ENCODE measurements at places on chromosomes 3 and 15.

DNA sequence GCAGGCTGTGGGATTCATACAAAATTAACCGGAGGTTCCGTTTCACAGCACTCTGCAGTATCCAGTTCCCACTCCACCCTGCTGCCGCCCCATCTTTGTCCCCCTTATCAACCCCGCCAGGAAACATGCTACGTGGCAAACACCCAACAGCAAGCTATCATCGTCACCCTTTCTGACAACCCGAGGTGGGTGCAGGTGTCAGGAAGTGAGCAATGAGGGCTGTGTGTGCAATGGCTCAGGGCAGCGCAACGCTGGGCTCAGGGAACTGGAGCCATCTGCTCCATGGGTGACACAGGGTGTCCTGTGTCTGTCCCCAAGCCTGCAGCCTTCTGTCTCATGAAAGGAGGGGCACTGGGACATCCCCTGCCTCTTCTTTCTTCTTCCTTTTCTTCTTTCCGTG is 60.9 kb downstream of the ATP2B2 start:
- DNase-seq = peak; percentile 19

- DNase-seq = peak; percentile 81
Observed at GRCh38 chr3:49158103-49158709, 7.9 kb downstream of the CCDC71 start.

GRCh38 chr3:95905182-95905581 is 909.2 kb upstream of the EPHA6 start:
- DNase-seq = no peak

DNA sequence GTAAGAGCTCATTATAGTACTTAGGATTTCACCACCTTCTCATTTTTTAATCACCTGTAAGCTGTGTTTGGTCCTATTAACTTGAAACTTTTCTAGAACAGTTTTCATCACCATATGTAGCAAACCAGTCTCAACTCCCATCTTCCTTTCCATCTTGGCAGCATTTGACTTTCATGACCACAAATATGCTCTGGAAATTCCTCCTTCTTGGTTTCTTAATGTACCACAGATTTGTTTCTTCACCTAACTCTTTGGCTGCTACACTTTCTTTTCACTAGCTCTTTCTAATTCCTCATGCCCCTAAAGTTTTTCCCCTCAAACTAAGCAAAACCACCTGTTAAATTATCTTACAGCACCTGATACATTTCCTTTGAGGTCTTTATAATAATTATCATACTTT is 13.2 kb upstream of the NMB start:
- no peak for DNase-seq

GRCh38 chr3:126858887-126859286 is 124.0 kb upstream of the PLXNA1 start:
- peak; percentile 14 for DNase-seq

GRCh38 chr15:33153548-33153947 is 41.0 kb downstream of the FMN1 start:
- DNase-seq = no peak

DNA sequence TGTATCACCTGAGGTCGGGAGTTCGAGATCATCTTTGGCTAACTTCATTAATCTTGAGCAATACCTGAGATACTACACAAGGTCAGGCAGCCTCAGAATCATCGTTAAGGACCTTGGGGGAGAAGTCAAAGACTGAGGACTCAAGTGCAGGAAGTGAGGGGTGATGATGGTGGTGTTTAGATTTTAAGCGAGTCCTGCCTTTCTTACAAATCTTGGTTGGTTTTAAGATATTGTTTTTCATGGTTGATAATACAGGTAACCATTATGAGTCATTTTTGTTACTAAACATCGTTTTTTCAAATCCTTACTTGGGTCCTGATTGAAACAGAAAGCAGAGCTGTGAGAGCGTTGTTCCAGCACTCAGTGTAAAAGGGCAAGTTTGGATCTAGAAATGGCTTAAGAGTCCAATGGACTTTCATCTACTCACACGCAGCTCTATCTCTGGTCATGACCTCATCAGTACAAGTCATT is 4.1 kb downstream of the RASGRP1 start:
- DNase-seq = peak; percentile 66

- DNase-seq = no peak
Observed at GRCh38 chr3:20137647-20138046, 48.4 kb downstream of the SGO1 start.

GRCh38 chr3:45817831-45818522 is 21.6 kb upstream of the SLC6A20 start:
- no peak for DNase-seq

GRCh38 chr3:9130345-9131305 is 118.8 kb downstream of the SRGAP3 start:
- DNase-seq = no peak

- DNase-seq = no peak
Observed at GRCh38 chr3:135038186-135038585, 243.1 kb downstream of the EPHB1 start.

GRCh38 chr15:43232289-43232874 is 11.6 kb upstream of the EPB42 start:
- no peak for DNase-seq

- no peak for DNase-seq
Observed at GRCh38 chr3:157279237-157279636, 119.3 kb upstream of the CCNL1 start.

- DNase-seq = no peak
Observed at GRCh38 chr3:61855211-61855610, 293.8 kb downstream of the PTPRG start.

- no peak for DNase-seq
Observed at GRCh38 chr3:184157206-184157605, 2.0 kb downstream of the DVL3 start.

DNA sequence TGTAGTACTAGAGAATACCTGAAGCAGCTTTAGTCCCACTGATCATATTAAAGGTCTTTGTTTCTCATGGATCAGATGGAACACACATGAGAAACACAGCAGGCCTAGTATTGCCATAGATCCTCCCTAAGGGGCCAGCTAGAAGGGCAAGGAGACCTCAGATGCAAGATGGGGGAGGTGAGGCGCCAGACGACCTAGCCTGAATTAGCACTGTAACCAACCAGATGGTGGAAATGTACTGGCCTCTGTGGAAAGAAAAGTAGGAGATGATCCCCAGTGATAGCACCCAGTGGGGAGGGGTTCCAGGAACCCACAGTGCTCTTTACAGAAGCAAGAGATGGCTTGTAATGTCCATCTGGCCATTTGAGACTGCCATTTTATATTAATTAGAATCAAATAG is 138.2 kb upstream of the ZNF385D start:
- no peak for DNase-seq

GRCh38 chr3:135109681-135110080 is 314.6 kb downstream of the EPHB1 start:
- no peak for DNase-seq

GRCh38 chr15:95520922-95521321 is 809.6 kb upstream of the NR2F2 start:
- DNase-seq = no peak

DNA sequence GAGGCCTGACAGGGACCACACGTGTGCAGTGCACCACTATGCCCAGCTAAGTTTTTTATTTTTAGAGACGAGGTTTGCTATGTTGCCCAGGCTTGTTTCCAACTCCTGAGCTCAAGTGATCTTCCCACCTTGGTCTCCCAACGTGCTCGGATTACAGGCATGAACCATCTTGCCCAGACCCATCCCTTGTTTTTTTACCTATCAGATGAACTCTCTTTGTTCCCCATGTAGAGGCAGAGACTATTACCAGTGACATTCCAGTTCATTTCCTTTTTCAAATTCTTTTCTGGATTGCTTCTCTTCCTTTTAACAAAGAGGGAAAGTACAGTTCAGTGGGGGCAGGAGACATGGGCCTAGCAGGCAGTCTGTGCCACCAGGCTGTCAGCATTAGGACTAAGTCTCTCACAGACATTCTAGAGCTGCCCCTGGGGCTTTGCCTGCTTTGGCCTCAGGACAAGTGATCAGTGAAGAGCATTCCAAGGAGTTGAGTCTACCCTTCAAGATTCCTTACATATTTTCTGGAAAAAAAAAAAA is 103.5 kb upstream of the SLC7A14 start:
- DNase-seq = no peak

GRCh38 chr15:48643776-48644466 is 1.6 kb downstream of the FBN1 start:
- DNase-seq = no peak

DNA sequence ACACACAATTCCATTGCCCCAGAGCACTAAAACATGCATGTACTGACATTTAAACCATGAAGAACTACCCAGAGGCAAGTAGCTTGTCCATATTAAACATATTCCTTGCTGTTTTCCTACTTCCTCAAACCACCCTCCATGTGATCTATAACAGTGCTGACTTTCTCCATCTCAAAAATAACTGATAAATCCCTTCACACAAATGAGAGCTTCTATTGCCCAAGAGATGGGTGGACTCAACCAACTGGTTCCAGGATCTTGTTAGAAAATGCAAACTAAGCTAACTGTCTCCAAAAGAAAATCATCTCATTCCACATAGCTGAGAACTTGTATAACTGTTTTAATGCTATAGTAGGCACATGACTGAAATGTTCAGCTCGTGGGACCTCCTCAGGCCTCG is 29.6 kb downstream of the DCLK3 start:
- DNase-seq = no peak

GRCh38 chr3:45043728-45044299 is 17.7 kb downstream of the CLEC3B start:
- DNase-seq = no peak

- DNase-seq = no peak
Observed at GRCh38 chr3:123397921-123398785, 50.7 kb downstream of the ADCY5 start.

- DNase-seq = no peak
Observed at GRCh38 chr15:84834229-84834955, 17.2 kb downstream of the ALPK3 start.

DNA sequence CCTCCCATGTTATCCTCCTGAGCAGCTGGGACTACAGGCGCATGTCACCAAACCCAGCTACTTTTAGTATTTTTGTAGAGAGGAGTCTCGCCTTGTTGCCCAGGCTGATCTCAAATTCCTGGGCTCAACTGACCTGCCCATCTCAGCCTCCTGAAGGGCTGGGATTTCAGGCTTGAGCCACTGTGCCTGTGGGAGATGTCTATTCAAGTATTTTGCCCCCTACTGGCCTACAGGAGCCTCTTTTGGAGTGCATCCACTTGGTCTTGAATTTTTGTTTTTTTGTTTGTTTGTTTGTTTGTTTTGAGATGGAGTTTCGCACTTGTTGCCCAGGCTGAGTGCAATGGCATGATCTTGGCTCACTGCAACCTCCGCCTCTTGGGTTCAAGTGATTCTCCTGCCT is 3.2 kb upstream of the DHX30 start:
- no peak for DNase-seq

- DNase-seq = peak; percentile 22
Observed at GRCh38 chr15:66390678-66391077, 4.0 kb downstream of the MAP2K1 start.

GRCh38 chr3:105948101-105948500 is 79.3 kb upstream of the CBLB start:
- DNase-seq = no peak

GRCh38 chr15:68055224-68055705 is 1.1 kb downstream of the PIAS1 start:
- DNase-seq = peak; percentile 88

GRCh38 chr3:145639875-145640274 is 521.1 kb downstream of the PLOD2 start:
- no peak for DNase-seq

DNA sequence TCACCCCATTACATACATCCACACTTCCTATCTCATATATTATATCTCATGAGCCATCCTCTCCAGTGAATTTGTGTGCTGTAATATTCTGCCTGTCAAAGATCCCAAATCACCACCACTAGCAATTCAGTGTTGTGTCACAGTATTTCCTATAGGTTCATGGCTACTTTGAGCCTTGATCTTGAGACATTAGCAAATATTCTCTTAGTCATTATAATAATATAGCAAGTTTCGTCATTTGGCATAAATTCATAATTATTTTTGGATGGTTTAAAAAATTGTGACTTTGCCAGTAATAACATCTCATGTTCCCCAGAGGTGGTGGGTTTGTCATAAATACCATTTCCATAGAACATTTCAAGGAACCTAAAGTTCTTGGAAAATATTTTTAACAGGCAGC is 47.7 kb downstream of the CMSS1 start:
- no peak for DNase-seq

- DNase-seq = no peak
Observed at GRCh38 chr15:39364721-39365120, 216.2 kb upstream of the THBS1 start.

GRCh38 chr15:101539492-101539891 is 50.0 kb upstream of the PCSK6 start:
- DNase-seq = no peak

DNA sequence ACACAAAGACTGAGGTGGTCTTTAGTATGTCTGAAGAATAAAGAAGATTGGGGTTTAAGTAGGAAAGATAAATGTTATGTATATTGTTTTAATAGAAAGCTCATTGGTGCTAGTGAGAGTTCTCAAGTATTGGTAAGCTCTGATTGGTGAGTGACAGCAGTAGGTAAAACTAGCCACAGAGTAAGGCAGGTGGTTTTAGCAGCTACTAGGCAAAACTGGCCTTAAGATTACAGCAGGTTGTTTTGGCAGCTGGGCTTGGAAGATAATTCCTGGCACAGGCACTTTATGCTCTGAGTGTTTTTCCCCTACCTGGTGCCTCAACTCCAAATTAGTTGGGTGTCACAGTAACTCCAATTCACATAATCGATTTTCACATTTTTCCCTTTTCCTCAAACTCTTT is 66.3 kb downstream of the STAG1 start:
- DNase-seq = no peak

- no peak for DNase-seq
Observed at GRCh38 chr3:69115731-69116130, 6.7 kb downstream of the LMOD3 start.

DNA sequence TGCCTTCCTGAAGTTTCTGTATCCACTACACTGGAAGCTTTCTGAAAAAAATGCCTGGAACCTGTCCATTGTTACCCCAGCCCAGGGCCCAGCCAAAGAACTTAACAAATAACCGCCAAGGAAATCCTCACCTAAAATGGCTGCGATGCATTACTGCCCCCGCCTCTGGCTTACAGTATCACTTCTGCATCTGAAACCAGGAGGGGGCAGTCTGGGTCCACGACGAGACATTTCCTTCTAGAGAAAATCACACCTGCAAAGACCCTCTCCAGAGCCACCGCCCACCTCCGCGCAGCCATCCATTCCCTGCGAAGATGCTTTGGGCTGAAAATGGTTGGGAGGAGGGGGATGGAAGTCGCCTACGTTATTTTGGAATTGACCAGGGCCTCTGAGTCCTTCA is 22.4 kb upstream of the CELF6 start:
- peak; percentile 52 for DNase-seq

DNA sequence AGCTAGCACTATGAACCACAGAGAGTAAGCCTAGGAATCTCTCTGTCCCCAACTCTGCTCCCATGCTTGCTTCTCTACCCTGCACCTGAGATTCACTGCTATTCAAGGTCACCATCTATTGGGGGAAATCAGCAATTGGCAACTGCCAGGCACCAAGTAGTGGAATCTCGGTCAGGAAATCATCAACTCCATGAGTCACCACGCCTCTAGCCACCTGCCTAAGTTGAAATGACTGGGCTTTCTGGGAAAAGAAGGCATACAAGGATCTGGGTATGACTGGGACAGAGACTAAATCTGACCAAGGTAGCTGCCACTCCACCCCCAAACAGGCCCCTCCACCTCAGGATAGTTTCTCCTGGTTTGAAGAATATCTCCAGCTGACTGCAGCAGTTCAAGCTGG is 464.1 kb upstream of the CBLB start:
- DNase-seq = peak; percentile 80
